ENCODE measurements at places on chromosomes 1 and 21.

DNA sequence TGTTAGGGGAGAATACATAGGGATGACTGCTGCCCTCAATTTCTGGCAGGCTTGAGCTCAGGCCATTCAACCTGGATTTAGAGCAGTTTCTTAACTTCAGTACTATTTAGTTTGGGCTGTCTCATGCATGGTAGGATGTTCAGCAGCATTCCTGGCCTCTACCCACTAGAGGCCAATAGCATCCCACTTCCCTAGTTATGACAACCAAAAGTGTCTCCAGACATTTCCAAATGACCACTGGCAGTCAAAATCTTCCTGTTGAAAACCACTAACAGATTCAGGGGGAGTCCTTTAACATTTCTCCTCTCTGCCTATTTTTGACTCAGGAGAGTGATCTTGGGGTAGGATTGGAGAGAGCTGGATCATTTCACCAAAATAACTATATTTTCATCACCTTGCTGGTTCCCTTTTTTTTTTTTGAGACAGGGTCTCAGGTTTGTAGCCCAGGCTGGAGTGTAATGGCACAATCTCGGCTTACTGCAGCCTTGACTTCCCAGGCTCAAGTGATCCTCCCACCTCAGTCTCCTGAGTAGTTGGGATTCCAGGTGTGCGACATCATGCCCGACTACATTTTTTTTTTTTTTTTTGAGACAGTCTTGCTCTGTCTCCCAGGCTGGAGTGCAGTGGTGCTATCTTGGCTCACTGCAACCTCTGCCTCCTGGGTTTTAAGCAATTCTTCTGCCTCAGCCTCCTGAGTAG lies 8.7 kb downstream of the GNAT2 start:
- DNase-seq, result no peak

DNA sequence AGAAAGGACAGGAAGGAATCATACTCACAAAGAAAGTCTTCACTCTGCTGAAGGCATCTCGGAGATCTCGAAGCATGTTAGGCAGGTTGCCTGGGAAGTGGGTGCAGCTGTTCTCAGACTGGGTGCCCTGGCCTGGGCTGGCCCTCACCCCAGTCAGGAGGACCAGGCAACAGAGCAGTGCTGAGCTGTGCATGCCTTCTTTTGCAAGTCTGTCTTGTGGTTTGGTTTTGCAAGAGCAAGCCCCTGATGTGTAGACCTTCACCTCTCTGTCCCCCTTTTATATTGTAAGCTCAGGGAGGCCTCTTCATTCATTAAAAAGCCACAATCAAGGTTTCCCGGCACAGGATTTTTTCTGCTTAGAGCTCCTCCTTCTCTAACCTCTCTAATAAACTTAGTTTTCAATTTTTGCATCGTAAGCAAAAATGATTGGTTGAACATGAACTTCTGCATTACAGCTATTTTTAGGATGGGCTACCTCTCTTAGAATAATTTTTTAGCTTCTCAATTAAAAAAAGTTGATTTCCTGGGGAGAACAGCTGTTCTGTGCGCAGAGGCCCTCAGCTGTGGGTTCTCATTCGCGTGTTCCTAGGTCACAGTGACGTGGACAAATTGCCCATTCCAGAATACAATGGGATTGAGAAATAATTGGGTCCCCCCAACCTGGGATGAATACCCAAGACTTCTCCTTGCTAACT lies at the start of gene IL10:
Gene IL10, minus strand, starts transcription at position 252 of the 695 bp plus-strand sequence. Its CDS starts 59 bp downstream, at position 193.
- no peak for DNase-seq

- DNase-seq, result no peak
These were observed 37.1 kb upstream of the ANGPTL7 start for GRCh38 chr1:11151826-11152612.

GRCh38 chr1:157916887-157917570 lies 75.4 kb upstream of the CD5L start:
- DNase-seq, result no peak
